ENCODE measurements at places on chromosomes 5 and 9.

DNA sequence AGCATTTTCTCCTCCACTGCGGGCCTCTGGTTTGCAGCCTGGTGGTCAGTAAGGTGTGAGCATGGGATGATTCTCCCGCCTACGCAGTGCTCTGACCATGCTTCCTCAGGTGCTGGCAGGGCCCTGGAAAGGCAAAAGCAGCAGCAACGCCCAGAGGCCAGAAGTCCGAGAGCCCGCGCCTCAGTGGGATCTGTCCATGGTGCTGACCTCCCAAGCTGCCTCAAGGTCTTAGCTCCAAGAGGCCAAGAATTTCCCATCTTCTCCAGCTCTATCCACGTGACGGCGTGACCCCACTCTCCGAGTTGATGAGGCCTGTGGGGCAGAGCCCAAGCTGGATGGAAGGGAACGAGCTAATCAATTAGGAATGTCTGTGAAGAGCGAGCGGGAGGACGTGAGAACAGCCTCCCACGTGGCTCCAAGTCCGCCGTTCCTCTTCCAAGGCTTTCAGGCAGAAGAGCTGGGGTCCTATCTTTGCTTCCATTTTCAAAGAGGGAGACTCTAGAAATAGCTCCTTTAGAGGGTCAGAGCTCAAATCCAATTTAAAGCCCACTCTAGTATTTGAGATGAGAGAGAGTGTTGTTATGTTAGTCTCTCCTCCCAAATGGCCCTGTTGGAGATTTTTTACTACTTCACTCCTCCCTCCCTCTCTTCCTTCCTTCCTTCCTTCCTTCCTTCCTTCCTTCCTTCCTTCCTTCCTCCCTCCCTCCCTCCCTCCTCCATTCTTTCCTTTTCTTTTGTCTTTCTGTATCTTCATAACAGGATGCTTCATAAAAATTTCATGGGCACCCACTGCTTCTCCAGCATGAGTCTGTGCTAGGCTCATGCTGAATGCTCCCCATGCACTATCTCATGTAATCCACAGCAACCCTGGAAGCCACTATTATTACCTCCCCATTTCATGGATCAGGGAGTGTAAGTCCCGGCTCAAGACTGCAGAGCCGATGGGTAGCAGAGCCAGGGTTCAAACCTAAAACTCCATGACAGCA is 69.3 kb downstream of the OLFM1 start:
- no peak for DNase-seq

DNA sequence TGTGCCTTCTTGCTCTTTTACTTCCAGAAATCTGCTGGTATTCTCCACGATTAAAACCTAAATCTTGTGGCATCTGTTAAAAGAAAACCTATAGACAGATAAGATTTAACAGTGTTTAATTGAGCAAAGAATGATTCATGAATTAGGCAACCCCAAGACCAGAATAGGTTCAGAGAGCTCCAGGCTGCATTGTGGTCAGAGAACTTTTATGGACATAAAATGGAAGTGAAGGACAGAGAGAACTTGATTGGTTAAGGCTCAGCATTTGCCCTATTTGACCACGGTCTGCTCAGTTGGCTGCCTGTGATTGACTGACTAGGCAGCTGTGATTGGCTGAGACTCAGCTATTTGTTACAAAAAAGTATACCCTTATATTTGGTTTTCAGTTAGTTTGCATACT is 10.4 kb upstream of the SLC36A2 start:
- no peak for DNase-seq

- DNase-seq: no peak
Observed at GRCh38 chr5:2864515-2865105, 113.1 kb upstream of the IRX2 start.

DNA sequence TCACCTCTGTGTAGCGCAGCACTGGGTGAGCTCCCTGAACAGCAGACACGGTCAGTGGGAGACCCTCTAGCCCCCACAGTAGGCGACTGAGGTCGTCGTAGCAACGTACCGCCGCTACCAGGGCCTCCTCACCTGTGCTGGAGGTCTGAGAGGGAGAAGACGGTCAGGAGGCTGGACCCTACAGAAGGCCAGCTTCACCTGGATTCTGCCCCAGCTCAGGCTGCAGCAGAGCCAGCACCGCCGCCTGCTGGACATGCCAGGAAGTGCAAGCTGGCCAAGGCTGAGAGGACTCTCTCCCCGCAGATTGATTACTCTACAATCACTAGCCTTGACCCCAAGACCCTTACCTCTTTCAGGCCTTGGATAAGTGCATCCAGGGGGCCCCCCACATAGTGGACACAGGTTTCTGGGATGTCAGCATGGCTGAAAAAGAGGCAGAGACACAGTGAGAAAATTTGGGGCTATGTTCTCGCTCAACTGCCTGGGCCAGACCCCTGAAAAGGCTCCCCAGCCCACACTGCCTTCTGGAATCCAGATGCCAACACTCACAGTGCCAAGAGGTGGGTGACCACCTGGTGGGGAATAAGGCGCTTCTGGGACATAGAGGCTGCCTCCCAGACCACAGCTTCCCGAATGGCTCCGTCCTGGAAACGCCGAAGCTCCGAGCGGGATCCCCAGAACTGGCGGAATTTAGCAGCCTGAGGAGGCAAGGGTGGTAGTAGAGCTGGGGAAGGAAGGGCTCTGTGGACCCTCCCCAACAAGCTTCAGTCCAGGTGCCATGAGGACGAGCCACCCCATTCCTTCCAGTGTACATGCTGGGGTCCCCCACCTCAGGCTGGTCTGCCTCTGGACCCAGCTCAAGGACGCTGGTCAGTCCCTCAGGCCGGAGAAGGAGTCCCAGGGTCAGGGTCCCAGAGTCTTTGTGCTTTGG is 6.9 kb downstream of the NOL6 start:
- DNase-seq: peak; percentile 75

GRCh38 chr5:108637134-108637533 is 110.6 kb upstream of the FER start:
- no peak for DNase-seq

- DNase-seq: no peak
Observed at GRCh38 chr5:154218786-154219185, 28.3 kb downstream of the GALNT10 start.

- DNase-seq: no peak
Observed at GRCh38 chr9:109411069-109411761, 86.9 kb downstream of the PTPN3 start.

GRCh38 chr9:71001780-71002386 is 119.5 kb downstream of the TRPM3 start:
- DNase-seq: no peak

DNA sequence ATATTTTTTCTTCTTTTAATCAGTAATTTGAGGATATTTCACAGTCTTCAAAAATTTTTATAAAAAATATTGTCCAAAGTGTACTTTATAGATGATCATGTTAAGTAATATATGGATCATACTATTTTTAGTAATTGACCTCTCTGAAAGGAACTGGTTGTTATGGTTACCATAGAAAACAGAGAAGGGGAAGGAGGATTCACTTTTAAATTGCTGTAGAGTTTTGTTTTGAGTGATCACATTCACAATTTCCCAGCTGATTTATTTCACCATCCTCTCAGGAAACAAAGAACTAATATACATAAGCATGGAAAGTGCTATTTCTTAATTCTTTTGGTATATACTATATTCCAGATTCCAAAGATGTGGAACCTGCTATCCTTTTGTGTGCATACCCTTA is 56.5 kb upstream of the NREP start:
- no peak for DNase-seq

DNA sequence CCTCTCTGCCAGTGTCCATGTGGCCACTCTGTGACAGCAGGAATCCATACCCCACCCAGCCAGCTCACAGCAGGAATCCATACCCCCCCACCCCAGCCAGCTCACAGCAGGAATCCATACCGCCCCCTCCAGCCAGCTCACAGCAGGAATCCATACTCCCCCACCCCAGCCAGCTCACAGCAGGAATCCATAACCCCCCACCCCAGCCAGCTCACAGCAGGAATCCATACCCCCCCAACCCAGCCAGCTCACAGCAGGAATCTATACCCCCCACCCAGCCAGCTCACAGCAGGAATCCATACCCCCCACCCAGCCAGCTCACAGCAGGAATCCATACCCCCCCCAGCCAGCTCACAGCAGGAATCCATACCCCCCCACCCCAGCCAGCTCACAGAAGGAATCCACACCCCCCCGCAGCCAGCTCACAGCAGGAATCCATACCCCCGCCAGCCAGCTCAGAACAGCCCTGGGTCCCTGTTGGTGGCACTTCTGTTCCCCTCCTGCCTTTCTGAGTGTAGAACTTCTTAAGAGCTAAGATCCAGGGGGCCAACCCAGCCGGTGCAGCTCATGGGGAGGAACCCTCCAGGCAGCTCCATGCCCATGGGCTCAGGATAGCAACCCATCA is 8.4 kb upstream of the RXRA start:
- no peak for DNase-seq

Measured in activated CD4-positive, alpha-beta T cell treated with anti-CD3 and anti-CD28 coated beads, Interleukin-2, amount 50 U/mL, for 4 hours (primary cell).